ENCODE measurements at places on chromosomes 3 and 15. TPM values are rescaled to one million over a fixed set of nuclear protein-coding genes. Genes with fewer than 3 reads are reported as not detected.

CAMK2N2 gene
- 27.7 TPM for polyA plus RNA-seq

A4GNT gene
- not detected for polyA plus RNA-seq

SPINK8 gene
- not detected for polyA plus RNA-seq

CCR3 gene
- polyA plus RNA-seq = not detected

CAMKV gene
- polyA plus RNA-seq = 0.11 TPM

FANCD2OS gene
- not detected for polyA plus RNA-seq

ARHGAP31 gene
- polyA plus RNA-seq = 1.6 TPM

SEMA3G gene
- 0.20 TPM for polyA plus RNA-seq

Data from Purkinje cell (primary cell).